ENCODE measurements at places on chromosomes 7 and 10.

DNA sequence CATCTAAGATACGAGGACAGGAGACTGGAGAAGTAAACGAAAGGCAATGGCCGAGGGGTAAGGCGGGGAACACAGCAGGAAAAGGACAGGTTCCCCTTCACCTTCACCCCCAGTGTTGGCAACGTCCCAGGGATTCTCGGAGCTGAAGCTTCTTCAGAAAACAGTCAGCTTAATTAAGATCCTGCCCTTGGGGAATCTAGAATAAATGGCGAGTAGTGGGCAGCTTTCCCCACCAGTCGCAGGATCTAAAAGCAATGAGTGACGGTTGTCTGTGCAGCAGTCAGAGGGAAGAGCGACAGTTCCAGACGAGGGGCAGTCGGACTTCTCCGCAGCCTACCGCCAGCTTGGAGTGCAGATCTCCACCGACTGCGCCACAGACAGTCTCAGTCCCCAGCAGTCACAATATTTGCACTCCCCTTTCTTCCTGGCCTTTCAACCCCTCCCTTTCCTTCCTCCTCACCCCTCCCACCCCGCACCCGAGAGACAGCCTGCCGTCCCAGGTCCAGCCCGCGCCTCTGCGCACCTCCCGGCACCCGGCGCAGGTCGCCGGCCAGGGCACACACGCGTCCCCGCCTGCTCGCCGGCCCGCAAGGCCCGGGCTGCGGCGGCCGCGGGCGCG is 10.9 kb upstream of the SP8 start:
- DNase-seq = no peak

DNA sequence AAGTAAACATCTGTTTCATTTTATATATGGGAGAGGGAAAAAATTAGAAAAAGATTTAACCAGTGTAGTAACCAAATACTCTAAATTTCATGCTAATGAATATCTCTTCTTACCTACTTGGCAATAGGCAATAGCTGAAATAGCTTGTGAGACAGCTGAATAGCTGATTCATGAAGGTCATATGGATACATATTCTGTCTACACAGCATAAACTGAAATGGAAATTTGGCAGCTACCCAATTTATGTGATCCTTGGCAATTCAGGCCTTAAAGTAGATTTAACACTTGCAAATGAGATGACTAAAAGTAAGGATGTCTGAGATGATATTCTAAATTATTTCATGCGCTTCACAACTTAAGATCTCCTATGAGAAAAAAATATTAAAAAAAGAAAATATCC is 261.2 kb upstream of the SEMA3A start:
- no peak for DNase-seq

DNA sequence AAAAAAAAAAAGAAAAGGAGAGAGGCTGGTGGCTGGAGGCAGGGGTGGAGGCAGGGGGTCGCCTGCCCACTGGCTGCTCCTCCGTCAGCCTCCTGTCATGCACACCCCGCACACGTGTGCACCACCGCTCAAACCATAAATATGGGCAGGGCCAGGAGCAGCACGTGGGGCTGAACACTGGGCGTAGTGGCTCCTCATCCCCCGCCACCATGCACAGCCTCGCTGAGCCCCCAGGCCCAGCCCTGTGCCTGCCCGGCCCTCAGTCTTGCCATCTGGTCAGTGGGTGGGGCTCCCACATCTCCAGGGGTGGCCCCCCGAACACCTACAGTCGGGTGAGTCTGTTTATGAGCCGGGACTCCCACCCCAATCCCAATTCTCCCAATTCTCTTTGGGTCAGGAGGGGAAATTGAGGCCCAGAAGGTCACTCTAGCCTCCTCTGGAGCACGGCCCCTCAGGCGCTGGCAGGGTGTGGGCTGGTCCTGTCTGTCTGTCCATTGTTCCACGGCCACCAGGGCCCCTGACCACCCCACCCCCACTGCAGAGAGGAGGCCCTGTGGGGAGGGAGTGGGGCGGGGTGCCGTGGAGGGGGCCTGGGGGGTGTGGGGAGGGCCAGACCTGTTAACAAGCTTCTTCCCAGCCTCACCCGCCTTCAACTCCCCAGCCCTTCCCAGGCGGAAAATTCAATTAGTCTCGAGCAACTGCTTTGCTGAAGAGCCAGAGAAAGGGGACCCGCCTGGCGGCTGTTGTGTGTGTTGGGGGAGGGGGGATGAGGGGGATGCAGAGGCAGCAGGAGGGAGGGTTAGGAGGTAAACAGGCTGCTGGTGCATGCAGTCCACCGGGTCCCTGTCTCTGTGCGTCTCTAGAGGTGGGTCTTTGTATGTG is 19.5 kb upstream of the GRIFIN start:
- DNase-seq = no peak

- DNase-seq = no peak
Observed at GRCh38 chr10:49512121-49512809, 26.7 kb downstream of the ERCC6 start.

DNA sequence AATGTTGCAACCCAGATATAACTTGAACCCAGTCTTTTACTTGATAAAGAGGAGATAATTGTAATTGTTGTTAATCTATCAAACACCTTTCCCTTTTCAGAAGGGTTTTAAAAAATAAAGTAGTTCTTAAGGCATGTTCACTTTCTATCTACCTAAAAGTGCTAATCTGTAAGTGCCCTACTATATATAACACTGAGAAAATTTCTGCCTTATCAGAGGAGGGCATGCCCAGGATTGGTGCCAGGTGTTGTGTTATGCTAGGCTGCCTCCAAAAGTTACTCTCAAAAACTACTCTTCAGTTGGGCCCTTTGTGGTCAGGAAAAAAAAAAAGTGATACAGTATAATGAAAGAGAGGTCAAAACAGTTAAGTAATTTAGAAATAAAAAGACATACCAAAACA is 36.3 kb downstream of the SMNDC1 start:
- DNase-seq = no peak

- no peak for DNase-seq
Observed at GRCh38 chr7:33892945-33893344, 12.4 kb upstream of the BMPER start.

- no peak for DNase-seq
Observed at GRCh38 chr7:157909370-157909769, 572.6 kb downstream of the DNAJB6 start.

DNA sequence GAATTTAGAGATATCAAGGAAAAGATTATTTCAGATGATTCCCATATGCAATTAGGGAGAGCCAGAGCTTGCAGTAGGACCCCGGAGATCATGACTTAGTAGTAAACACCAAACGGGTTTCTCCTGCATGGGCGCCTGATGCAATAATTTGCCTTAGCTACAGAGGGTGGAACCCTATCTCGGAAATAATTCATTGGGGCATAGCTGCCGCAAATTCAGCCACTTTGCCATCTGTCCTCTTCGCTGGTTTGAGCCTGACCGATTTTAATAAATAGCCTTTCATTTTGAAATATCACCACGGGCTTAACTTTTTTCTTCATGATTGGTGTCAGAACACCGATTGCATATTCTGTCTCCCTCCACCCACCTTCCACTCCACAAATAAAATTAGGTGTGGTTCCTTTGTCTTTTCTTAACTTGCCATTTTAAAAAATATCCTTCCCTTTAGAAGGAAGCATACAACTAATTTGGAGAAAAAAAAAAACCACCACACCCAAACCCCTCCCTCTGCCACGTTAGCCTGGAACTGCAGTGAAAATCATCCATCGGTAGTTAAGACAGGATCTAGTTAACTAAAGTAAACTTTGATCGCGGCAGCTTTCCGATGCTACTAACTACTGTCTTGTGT is 1.4 kb downstream of the GARS1 start:
- no peak for DNase-seq

- no peak for DNase-seq
Observed at GRCh38 chr10:28796606-28797512, 119.5 kb downstream of the BAMBI start.

Measured in activated naive CD4-positive, alpha-beta T cell (primary cell).